ENCODE measurements at places on chromosomes 13 and 19. TPM values are rescaled to one million over a fixed set of nuclear protein-coding genes. Genes with fewer than 3 reads are reported as not detected.
A peak's percentile ranks its signal among the peaks of the same experiment; 100 is the strongest.

The TIMM44 gene
- 73.4 TPM for total RNA-seq

The C13orf46 gene
- total RNA-seq: 2.4 TPM

The PSPC1 gene
- 62.8 TPM for total RNA-seq

The PNMA8B gene
- total RNA-seq: 2.5 TPM

The ATP13A1 gene
- 62.8 TPM for total RNA-seq

The ZNF582 gene
- 6.1 TPM for total RNA-seq

The RFPL4AL1 gene
- total RNA-seq: not detected

DNA sequence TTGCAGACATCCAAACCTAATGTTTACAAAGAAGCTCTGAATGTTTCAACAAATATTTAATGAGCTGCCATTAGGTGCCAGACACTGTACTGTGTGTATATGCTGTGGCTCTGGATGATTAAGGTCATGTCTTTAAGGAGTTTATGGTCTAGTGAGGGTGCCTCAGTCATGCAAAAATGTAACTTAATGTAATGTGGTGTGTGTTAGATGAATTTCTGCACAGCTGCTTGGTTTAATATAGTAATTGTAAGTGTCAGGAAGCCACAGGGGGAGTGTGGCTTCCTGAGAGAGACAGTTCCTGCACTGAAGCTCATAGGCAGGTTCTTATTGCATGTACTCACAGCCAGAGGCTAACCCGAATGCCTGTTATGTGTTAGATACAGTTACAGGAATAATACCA, 43.3 kb downstream of the SPATA13 start:
- H3K27me3 ChIP-seq: no peaks in the 10 kb centered on the region
- H3K4me1 ChIP-seq: peaks cover 17% of the 10 kb centered on the region
- no peak for DNase-seq
- no peaks in the 10 kb centered on the region for H3K36me3 ChIP-seq
- H3K27ac ChIP-seq: no peak overlapping the region
- H3K4me3 ChIP-seq: no peak overlapping the region

DNA sequence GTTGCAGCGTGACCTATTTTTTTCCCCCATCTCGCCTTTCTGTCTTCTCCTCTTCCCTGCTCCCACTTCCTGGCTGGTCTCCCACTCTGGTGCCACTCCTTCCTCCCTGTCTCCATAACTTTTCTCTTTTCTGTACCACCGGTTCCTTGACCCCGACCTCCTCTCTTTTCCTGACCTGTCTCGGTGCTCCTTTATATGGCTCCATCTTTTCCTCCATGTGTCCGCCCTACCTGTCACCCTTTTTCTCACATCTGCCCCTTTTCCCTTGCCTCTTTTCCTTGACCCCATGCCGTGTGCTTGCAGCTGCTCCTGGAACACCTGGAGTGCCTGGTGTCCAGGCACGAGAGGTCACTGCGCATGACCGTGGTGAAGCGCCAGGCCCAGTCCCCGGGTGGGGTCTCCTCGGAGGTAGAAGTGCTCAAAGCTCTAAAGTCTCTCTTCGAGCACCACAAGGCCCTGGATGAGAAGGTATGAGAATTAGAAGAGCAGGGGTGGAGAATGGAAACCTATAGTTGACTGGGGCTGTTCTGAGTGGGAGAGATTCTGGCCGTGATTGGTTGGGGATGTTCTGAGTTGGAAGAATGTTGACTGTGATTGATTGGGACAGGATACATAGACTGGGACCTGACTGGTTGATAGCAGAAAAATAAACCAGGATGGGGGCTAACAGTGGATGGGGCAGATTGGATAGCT, 9.3 kb downstream of the PPFIA3 start:
- H3K4me3 ChIP-seq: peak overlapping the region; percentile 81
- H3K27me3 ChIP-seq: no peaks in the 10 kb centered on the region
- peaks cover 16% of the 10 kb centered on the region for H3K4me1 ChIP-seq

DNA sequence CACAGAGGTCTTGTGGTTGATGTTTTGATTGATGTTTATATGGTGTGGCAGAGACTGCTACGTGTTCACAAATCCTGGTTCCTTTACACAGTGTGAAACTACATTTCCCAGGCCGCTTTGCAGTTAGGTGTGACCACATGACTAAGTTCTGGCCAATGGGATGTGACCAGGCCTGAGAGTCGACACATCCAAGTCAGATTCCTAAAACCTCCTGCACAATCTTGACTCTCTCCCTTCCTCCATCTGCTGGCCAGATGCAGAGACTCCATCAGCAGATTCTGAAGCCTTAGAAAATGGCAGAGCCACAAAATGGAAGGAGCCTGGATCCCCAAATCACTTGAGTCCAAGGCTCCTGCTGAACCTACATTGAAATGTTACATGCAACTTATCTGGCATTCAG, 12.6 kb downstream of the CD37 start:
- H3K36me3 ChIP-seq: peaks cover 64% of the 10 kb centered on the region
- no peak overlapping the region for H3K27ac ChIP-seq
- no peaks in the 10 kb centered on the region for H3K4me1 ChIP-seq
- DNase-seq: no peak

GRCh38 chr13:90793261-90793820, 554.1 kb upstream of the MIR17HG start:
- no peak for DNase-seq
- H3K4me1 ChIP-seq: no peaks in the 10 kb centered on the region
- no peaks in the 10 kb centered on the region for H3K36me3 ChIP-seq
- no peak overlapping the region for H3K4me3 ChIP-seq
- H3K27me3 ChIP-seq: peaks cover 2% of the 10 kb centered on the region

DNA sequence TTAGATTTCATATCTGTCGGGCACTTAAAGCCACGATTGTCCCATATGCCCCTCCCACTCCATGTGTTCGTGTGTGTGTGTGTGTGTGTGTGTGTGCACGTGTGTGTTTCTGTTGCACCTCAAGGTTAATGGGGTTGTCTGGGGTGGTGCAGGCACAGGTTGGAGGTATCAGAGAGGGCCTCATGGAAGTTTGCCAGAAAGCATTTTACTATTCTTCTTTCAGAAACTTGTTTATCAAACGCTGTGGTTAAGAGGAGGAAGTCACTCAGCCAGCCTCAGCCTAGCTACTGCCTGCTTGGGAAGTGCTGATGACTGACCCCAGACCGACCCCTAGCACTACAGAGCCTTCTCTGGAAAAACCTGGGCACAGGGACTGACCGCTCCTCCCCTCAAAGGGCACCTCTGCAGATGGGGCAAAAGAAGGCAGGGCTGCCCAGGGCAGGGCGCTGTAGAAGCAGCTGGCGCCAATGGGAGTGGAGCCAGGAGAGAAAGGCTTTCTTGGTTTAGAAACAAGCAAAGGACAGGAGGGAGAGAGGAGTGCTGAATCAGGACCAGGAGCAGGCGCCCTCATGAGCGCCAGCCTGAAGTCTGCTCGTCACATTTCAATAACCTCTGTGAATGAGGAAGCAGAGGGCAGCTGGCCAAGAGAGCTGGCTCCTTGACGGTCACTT, 3.9 kb downstream of the SIAH3 start:
- H3K27me3 ChIP-seq: peaks cover 59% of the 10 kb centered on the region
- H3K27ac ChIP-seq: no peak overlapping the region
- H3K4me3 ChIP-seq: no peak overlapping the region
- no peaks in the 10 kb centered on the region for H3K36me3 ChIP-seq

- H3K4me3 ChIP-seq: peak overlapping the region; percentile 84
- H3K27me3 ChIP-seq: no peaks in the 10 kb centered on the region
- H3K36me3 ChIP-seq: peaks cover 7% of the 10 kb centered on the region
These were observed 11.5 kb upstream of the CAPNS1 start for GRCh38 chr19:36128392-36128736.

DNA sequence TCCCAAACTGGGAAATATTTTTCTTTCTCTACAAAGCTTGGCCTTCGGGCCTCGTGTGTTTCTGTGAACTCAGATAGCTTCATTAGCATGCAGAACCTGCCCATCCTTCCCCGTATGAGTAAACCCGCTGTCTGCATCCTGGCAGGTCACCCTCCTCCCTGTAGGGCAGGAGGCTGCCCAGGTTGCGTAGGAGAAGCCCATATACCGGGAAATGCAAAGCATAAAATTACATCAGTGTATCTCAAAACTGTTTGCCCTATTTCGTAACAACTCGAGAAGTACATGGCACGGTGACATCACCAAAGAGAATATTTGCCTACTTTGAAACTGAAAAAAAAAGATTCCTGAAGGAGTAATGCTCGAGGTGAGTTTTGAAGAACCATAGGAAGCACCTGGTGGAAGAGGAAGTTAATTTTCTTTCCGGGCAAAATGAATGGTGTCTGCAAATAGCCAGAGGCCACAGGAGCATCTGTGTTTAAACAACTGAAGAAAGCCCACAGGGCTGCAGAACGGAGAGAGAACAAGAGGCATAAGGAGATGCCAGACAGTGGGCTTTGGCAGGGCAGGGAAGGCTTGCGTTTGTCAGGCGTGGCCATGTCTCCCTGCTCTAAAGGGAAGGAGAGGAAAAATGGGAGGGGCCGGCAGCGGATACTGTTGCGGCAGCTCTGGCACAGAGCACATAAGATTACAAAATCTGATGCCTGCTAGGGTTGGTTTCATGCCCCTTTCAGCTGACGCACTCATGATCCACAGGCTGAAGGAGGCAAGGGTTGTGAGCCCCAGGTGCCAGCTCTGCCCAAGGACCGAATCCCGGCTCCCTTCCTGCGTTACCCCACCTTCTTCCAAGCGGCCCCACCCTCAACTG, 81.4 kb downstream of the IRS2 start:
- H3K27me3 ChIP-seq: no peaks in the 10 kb centered on the region
- DNase-seq: no peak
- no peak overlapping the region for H3K27ac ChIP-seq
- H3K4me1 ChIP-seq: peaks cover 7% of the 10 kb centered on the region
- no peak overlapping the region for H3K4me3 ChIP-seq
- H3K36me3 ChIP-seq: no peaks in the 10 kb centered on the region

DNA sequence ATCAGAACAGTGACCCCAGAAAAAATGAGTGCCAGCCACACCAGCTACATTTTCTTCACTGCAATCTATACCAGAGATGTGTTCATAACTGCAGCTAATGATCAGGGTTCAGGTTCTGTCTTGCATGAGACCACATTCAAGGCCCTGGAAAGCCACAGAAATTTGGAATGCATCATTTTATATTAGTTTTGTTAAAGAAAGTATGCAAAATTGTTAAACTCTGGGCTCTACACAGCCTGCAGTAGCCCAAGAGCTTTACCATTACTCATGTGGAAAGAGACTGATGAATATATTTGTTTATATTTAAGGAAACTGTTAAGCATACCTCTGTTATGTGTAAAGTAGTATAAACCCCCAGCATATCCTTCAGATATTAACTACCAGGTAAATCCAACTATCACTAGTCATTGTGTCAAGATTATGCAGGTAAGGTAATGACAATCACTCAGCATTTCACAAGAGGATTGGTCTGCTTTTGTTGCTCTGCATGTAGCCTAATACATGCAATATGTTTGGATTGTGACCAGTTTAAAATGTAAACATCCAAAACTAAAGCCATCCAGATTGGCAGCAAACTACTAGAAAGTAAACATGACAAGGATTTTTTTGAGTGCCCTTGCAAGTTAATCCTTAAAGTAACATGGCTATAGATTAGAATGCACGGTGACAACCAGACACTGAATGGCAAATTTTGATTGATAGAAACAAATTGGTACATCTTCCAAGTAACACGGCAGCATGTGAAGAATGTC, 429.1 kb upstream of the ARGLU1 start:
- peaks cover 11% of the 10 kb centered on the region for H3K27me3 ChIP-seq
- no peaks in the 10 kb centered on the region for H3K4me1 ChIP-seq
- no peak for DNase-seq
- H3K4me3 ChIP-seq: no peak overlapping the region
- no peak overlapping the region for H3K27ac ChIP-seq
- no peaks in the 10 kb centered on the region for H3K36me3 ChIP-seq

DNA sequence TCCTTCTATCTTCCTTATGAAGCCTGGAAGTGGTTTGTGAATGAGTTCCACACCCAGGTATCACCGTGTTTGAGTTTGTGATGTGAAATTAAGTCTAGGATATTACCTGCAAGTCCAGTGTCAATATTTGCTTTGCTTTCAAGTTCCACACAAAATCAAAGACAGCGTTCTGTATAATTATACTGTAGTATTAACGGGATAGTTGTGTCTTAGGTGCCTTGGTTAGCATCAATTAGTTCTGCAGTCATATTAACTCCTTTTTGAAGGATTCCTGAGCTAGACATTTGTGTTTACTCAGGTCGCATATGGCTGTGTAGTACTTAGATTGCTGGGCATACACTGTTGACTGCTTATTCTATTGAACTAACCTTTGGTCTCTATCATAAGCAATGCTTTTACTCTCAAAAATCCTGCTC, 54.4 kb downstream of the ERCC5 start:
- peaks cover 9% of the 10 kb centered on the region for H3K27me3 ChIP-seq
- H3K36me3 ChIP-seq: no peaks in the 10 kb centered on the region
- no peak overlapping the region for H3K4me3 ChIP-seq
- no peaks in the 10 kb centered on the region for H3K4me1 ChIP-seq
- H3K27ac ChIP-seq: no peak overlapping the region

- peak overlapping the region; percentile 100 for H3K27ac ChIP-seq
- peaks cover 53% of the 10 kb centered on the region for H3K4me1 ChIP-seq
- peak overlapping the region; percentile 96 for H3K4me3 ChIP-seq
- H3K36me3 ChIP-seq: peaks cover 21% of the 10 kb centered on the region
- no peaks in the 10 kb centered on the region for H3K27me3 ChIP-seq
These were observed 1.6 kb downstream of the CCDC97 start for GRCh38 chr19:41311613-41312012.

DNA sequence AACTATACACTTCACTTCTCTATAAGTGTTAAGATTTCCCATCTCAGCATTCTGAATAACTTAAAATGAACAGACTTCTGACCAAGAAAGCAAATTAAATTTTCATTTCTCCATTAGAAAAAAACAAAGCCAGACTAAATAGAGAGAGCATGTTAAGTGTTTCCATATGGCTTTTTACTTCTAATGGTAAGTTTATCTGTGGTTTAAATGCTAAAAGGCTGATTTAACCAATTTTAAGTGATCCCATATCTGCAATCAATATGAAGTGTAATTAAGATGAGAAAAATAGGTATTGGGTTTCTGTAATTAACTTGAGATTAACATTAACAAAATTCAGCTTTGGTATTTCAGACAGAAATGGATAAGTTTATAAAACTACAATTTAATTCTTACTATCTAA, 107.8 kb downstream of the ELF1 start:
- H3K36me3 ChIP-seq: no peaks in the 10 kb centered on the region
- H3K27ac ChIP-seq: no peak overlapping the region
- no peaks in the 10 kb centered on the region for H3K27me3 ChIP-seq
- no peak overlapping the region for H3K4me3 ChIP-seq

GRCh38 chr13:81492449-81492848, 1151.5 kb upstream of the SPRY2 start:
- H3K4me3 ChIP-seq: no peak overlapping the region
- peaks cover 17% of the 10 kb centered on the region for H3K27me3 ChIP-seq
- no peak overlapping the region for H3K27ac ChIP-seq
- no peak for DNase-seq

GRCh38 chr19:18157465-18158063, 4.6 kb downstream of the PIK3R2 start:
- no peaks in the 10 kb centered on the region for H3K36me3 ChIP-seq
- no peaks in the 10 kb centered on the region for H3K27me3 ChIP-seq
- H3K4me3 ChIP-seq: no peak overlapping the region
- peak overlapping the region; percentile 67 for H3K27ac ChIP-seq
- DNase-seq: no peak
- H3K4me1 ChIP-seq: peaks cover 48% of the 10 kb centered on the region

GRCh38 chr19:45146741-45147205, 14.0 kb downstream of the NKPD1 start:
- H3K4me1 ChIP-seq: peaks cover 9% of the 10 kb centered on the region
- DNase-seq: no peak
- no peaks in the 10 kb centered on the region for H3K27me3 ChIP-seq
- H3K4me3 ChIP-seq: no peak overlapping the region
- no peak overlapping the region for H3K27ac ChIP-seq
- H3K36me3 ChIP-seq: peaks cover 10% of the 10 kb centered on the region
